Activated CD4-positive, alpha-beta memory T cell treated with anti-CD3 and anti-CD28 coated beads for 36 hours (primary cell): ENCODE measurements at places on chromosomes 2 and 18.

DNA sequence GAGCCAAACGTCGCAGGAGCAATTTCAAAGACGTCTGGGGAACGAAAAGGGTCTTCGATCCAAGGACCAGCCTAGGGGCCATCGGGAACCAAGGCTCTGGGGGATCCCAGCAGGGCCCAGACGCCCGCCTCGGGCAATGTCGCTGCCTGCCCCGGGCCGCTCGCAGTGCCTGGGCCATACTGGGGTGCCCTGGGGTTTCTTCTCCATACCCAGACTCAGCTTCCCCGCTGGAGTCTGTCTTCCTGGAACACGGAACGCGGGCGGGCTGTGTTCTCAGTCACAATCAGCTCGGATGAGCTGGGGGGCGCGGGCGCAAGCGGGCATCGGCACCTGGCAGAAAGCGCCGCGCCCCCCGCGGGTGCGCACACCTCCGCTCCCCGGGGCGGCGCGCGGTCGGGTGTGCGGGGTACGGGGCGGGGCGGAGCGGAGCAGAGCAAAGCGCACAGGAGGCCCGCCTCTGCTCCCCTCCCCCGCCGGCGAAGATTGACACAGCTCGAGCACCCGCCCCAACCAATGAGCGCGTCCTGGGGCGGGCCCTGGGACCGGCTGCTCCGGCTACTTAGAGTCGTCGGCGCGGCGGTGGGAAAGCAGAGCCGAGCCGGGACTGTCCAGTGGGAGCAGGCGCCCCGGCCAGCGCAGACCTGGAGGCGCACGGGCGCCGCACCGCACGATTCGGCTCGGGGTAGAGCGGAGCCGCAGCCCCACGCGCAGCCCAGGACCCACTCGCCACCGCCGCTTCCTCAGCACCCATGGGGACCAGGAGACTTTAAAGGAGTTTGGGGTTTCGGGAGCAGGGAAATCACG lies at the start of gene LRATD1:
TSS of gene LRATD1 (plus strand) at position 585 of the 804 bp plus-strand sequence. CDS start 1,263 bp downstream, outside the sequence.
- no peak for DNase-seq

DNA sequence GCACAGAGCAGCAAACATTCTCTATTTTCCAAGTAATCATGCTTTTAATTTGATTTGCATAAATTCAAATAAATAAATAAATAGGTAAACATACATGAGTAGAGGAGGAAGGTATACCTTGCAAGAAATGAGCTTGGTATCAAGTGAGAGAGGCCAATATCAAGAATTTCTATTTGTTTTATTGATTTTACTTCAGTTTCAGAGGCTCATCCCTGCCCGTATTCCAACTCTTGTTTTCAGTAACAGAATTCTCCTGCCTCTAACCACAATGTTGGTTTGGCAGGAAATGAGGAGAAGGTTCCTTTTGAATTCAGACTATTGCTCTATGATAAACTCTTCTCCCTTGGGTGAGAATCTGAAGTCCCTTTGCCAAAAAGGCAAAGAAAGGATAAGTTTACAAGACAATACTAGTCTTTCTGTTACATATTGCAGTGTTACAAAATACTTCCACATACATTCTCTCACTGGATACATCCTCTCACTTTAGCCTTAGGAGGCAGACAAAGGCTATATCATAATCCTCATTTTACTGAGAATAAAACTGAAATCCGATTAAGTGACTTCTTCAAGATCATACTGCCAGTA lies 68.3 kb upstream of the ZNF397 start:
- no peak for DNase-seq

GRCh38 chr2:11678306-11678960 lies 8.4 kb upstream of the NTSR2 start:
- no peak for DNase-seq

GRCh38 chr2:236221798-236222197 lies 42.4 kb downstream of the ASB18 start:
- DNase-seq = no peak

DNA sequence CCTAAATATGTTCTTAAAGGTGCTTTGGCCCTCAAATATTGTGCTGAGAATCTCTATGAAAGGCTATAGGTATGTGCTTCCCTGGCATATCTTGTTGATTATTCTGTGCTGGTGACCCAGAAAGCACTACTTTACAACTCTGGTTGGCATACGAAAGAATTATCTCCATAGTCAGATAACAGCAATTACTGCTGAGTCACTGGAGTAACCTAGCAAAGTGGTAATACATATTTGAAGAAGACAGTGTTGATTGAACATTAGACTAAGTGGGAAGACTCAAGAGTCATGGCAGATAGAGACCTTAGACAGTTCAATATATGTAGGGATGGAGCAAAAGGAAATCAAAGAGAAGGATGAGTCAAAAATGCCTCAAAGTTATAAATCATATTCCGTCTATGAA lies 1978.5 kb upstream of the LRRTM1 start:
- DNase-seq = no peak

DNA sequence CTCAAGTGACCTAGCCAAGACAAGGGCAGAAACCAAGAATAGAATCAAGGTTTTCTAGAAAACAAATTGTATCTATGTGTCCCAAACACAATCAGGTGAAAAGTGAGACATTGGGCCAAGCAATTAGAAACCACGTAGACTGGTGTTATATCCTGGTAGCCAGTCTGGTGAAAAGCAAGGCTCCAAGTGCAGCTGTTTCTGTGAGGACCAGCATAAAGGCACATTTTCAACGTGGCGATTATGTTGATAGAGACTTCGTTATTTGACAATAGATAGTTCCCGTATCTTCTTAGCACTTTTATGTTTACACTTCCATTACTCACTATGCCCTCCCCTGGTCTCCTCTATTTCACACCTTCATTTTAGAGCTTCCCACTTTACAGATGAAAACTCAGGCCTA lies 103.2 kb upstream of the ZFP36L2 start:
- DNase-seq = no peak

- no peak for DNase-seq
Observed at GRCh38 chr2:186410802-186411201, 75.3 kb upstream of the ZC3H15 start.

- peak; percentile 62 for DNase-seq
Observed at GRCh38 chr2:239910851-239911640, 114.1 kb downstream of the NDUFA10 start.

- DNase-seq = no peak
Observed at GRCh38 chr2:63950414-63950813, 68.8 kb downstream of the VPS54 start.

DNA sequence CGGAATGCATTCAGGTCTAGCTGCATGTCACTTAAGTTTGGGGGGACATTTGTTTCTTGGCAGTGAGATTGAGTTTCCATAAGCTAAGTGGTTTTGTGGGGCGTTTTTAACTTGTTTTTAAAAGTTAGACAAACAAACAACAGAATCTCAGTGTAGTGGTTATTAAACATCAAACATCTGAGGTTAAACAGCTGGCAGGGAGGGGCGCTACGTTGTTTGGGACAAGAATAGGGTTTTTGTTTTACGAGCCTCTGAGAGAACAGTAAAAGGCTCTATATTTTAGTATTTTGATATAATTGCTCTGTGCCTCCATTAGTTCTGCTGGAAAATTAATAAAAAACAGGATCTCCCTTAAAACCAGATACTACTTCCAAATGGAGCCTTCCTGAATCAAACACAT lies 41.6 kb upstream of the TMEM177 start:
- no peak for DNase-seq

DNA sequence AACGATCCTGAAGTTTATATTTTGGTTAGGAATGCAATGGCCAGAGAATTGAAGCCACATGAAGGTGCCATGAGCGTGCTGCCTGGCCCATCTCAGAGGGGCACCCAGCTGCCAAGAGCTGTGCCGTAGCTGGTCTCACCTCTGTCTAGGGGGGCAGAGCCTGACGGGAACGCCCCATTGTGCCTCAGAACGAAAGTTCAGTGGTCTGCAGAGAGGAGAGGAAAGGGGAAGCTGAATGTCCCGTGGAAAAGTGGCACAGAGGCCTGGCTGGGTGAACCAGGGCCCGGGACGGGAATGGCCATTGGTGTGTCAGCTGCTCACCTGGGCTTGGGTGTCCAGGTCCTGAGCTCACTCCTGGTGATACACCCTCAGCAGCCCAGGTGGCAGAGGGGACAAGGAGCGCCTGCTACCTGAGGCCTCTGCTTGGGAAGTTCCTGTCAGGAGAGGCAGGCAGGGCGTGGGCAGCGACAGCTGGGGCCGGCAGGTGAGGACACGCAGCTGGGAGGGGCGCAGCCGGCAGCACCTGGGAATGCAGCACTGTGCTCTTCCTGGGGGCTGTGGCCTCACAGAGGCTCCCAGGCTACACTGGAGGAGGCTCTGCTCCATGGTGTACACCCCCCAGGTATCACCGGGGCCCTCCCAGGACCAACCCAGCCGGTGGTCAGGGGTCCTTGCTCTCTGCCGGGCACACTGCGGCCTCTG lies 67.3 kb downstream of the PARD6G start:
- no peak for DNase-seq

- DNase-seq = no peak
Observed at GRCh38 chr18:1840878-1841277, 730.4 kb downstream of the METTL4 start.

DNA sequence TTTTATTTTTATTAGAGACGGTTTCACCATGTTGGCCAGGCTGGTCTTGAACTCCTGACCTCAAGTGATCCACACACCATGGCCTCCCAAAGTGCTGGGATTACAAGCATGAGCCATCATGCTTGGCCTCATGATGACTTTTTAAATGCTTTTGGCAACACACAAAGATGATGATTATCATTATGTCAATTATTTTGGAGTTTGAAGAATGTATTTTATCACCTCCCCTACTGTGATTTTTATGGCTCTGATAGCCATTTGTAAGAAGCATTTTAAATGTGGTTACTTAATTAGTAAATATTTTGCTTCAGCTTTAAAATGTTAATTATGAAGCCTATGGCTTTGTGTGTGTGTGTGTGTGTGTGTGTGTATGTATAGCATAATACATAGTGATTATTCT lies 45.1 kb upstream of the RAB27B start:
- DNase-seq = no peak

DNA sequence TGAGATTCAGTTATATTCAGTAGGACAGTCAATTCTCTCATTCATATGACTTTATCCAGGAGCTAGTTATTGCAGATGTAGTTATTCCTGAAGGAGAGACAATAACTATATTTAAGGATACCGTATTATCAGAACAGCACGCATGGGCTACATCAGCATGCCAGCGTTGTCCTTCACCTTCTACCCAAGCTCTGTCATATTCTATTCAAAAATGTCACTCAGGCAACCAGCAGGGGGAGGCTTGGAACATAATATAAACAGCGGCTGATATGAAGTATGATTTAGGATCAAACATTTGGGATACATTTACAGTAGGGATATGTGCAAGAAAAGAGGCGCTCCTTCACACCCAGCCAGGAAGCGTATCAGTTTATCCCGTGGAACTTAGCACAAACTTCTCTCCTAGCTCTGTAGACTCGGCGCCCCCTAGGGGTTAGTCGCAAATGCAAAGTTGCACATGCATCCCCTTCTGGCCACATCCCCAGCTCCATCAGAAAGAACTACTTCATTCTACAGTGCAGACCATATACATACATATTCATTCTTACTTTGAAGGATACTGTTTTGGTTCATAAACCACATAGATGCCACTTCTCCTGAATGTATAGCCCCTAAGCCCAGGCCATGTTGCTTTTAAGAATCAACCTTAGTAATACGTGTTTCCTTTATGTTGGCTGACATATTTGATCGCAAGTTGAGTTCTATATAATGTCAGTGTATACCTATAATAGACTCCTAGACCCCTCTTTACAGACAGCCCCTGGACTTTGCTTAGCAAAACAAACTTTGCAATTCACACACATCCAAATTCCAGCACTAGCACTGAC lies 759.4 kb downstream of the ADCYAP1 start:
- DNase-seq = peak; percentile 43

DNA sequence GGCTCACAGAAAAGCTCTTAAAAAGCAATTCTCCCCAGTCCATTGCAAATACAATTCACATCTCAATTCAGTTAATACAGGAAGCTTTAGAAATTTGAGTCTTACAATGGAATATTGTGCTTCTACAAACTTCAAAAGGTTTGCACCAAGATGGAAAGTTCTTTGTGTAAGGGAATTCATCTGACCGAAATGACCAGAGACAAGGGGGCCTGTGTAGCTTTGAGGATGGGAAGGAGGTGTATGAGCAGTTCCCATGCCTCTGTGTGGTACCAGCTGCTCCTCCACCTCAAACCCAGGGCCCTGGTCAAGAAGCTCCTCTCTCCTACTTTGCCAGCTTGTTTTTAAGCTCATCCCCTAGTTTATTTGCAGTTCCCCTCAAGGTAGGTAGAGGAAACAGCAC lies 312.8 kb upstream of the PKDCC start:
- DNase-seq = no peak

- no peak for DNase-seq
Observed at GRCh38 chr2:158004126-158004764, 97.4 kb upstream of the UPP2 start.

DNA sequence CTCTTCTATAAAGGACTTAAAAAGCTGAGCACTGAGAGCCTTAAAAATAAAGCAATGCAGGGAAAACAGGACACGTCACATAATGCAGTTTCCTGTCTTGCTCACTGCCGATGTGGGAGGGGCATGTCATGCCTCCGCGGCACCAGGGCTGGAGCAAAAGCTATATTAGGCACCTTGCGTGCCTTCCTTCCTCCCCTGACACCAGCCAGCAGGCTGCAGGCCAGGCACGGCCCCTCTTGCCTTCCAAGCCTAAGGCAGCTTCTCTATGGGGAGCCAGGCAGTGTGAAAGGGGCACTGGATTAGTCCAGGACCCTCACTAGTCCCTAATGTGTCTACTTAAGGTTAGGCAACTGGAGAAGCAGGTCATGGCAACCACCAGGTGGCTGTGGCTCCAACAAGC lies 26.3 kb downstream of the MRPL35 start:
- DNase-seq = peak; percentile 71

- DNase-seq = no peak
Observed at GRCh38 chr2:58006256-58006951, 40.2 kb upstream of the VRK2 start.

GRCh38 chr2:26187537-26188104 lies 14.7 kb downstream of the GAREM2 start:
- no peak for DNase-seq

DNA sequence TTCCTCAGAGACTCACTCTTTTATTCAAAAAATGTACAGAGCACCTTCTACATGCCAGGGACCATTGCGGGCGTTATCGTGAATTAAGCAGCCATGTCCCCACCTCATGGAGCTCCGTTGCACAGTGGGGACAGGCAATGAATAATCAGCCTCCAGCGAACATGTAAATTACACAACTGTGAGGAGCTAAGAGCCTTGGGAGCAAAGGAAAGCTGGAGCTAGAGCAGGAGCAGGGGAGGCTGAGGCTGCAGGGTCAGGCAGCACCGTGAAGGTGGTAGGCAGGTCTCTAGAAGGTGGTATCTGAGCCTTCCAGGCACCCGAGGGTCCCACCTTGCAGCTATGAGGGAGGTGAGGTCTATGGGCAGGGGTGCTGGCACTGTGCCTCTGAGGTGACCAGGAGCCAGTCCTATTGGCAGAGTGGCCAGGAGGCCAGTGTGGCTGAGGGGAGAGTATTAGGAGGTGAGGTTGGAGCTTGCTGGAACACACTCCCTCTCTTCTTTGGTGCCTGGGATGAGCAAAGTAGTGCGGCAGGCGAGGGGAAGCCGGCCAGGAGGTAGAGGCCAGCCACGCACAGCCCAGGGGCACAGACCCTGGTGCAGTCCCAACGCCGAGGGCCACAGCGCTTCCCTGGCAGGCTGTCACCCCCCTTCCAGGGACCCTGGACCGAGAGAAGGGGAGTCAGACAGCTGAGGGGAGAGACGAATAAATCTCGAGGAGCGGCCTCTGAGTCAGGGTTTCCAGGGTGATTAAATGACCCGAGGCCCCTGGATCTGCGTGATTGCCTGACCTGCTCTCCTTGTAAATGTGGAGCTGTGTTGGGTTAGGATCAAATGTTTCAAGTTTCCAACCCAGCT lies 167.3 kb downstream of the SEPTIN10 start:
- DNase-seq = no peak
